Thyroid gland (tissue), 4 donors: ENCODE measurements at places on chromosomes 7 and 10.
A peak's percentile ranks its signal among the peaks of the same experiment; 100 is the strongest.

DNA sequence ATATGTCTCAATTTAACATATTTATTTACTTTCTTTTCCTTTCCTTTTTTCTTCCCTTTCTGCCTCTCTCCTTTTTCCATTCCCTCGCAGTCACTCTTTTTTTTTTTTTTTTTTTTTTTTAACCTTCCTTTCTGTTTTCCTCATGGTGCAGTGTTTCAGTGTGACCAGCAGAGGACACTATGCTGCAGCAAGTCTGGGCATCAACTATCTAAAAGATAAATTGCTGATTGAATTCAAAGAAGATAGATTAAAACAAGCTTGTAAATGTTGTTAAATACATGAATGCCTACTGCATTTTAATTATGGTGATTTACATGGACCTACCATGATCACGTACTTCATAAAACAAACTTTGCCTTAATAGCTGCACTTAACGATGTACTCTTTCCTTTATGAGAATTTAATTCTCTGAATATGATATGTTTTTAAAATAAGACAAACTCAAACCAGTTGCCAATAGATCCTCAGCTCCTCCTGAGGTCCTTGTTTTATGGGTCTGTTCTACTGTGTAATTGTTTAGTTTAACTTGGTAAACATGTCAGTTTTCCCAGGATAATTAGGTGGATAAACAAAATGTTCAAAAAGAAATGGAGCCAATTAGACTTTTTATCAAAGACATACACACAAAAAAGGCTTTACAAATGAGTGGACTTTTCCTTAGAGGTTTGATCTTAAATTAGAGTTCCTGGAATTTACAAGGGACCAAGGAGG lies 101.0 kb upstream of the AGR3 start:
- peak; percentile 30 for DNase-seq

- no peak for DNase-seq
These were observed 59.3 kb downstream of the CREB3L2 start for GRCh38 chr7:137942484-137943115.

GRCh38 chr10:48708144-48708543 lies 23.5 kb downstream of the WDFY4 start:
- no peak for DNase-seq

DNA sequence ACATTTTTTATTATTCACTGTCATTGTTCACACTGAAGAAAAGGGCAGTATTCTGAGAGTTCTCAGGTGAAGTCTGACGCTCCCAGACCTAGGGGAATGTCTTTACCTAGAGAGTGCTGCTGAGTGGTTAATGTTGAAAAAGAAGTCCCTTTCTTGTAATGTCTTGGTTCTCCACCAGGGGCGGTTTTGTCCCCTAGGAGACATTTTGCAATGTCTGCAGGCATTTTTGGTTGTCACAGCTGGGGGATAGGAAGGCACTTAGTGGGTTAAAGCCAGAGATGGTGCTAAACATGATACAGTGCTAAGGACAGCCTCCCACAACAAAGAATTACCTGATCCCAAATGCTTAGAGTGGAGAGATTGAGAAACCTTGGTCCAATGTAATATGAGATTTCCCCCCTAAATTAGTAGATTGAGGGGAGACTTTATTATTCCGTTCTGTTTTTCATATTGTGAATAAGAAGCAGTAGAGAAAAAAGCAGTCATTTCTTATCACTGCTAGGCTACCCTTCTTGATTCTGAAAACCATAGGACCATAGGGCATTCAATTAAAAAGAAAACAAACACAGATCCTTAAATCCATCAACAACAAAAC lies 13.1 kb downstream of the UMAD1 start:
- DNase-seq = no peak

GRCh38 chr10:99828464-99828863 lies 46.0 kb downstream of the ABCC2 start:
- no peak for DNase-seq

DNA sequence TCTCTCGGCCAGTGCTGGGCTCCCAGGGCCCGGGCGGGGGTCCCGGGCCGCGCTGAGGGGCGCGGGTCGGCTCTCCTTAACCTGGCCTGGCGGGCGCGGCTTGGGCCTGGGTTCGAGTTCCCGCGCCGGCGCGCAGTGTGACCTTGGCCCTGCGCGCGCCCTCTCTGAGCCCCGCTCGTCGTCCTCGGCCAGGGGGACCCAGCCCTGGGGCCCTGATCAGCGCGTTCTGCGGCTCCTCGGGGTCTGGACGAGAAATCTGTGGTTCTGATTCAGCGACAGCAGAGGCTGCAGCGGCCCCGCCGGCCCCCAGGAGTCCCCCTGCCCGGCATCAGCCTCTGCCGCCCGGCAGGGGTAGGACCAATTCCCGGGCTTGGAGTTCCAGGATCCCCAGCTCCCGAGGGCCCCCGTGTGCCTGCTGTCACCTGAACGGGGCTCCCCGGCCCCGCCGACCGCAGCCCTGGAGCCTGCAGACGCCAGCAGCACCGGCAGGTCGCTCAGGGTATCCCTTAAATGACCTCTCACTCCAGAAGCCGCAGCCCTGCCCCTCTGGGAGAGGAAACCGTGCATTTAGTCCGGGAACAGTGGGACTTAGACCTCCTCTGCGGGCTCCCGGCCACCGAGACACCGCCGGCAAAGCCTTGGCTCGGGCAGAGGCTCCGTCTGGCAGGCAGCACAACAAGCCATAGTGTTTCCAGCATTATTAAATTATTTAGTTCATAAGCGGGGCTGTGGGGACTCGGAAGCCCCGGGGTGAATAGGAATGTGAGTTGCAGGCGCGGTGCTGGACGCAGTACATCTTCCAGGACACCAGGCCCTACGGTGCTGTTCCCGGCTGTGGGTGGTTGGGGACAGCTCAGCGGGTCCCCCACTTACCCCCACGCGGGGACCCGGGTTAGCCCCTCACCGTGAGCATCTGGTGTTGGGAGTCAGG lies 572 bp downstream of the CHST12 start:
- DNase-seq = peak; percentile 45

- DNase-seq = no peak
These were observed at the start of gene ABCB4 for GRCh38 chr7:87475359-87476178. ABCB4 (minus strand) TSS chr7:87475680; CDS start chr7:87475465, 215 bp downstream.

DNA sequence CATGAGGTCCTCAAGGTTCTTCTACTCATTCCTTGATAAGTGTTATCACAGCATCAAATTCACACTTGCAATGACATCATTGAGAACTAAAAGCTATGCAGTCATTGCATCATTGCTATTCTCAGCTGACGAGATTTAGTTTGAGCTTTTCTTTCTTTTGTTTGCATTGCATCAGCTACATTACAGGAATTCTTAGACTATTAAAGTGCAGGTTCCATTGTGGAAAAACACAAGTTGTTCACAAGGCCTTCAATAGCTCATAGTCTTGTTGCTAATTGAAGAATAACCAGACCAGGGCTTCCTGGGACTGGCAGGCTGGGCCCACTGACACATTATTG lies 139.3 kb downstream of the CXCL12 start:
- DNase-seq = no peak

GRCh38 chr7:113370910-113371309 lies 252.6 kb upstream of the SMIM30 start:
- DNase-seq = no peak

GRCh38 chr10:46555713-46556514 lies 544 bp downstream of the GPRIN2 start:
- DNase-seq = peak; percentile 60

- no peak for DNase-seq
These were observed 46.1 kb upstream of the DNAJC1 start for GRCh38 chr10:22049635-22050034.

GRCh38 chr7:137879357-137880158 lies 32.8 kb upstream of the DGKI start:
- DNase-seq = no peak
